SJSA1 (cell line): ENCODE measurements at places on chromosomes 3 and 15. TPM values are rescaled to one million over a fixed set of nuclear protein-coding genes. Genes with fewer than 3 reads are reported as not detected.

RLBP1 gene
- 0.16 TPM in 1 of 2 replicates, not detected in the other for total RNA-seq

CDCP1 gene
- 0.18 and 0.56 TPM in 2 replicates for total RNA-seq

SLC51B gene
- 1.1 TPM in 1 of 2 replicates, not detected in the other for total RNA-seq

IL17RC gene
- 12.6 and 19.5 TPM in 2 replicates for total RNA-seq

GRCh38 chr15:60152386-60152785, 148.3 kb downstream of the FOXB1 start:
- no peak for DNase-seq

DNA sequence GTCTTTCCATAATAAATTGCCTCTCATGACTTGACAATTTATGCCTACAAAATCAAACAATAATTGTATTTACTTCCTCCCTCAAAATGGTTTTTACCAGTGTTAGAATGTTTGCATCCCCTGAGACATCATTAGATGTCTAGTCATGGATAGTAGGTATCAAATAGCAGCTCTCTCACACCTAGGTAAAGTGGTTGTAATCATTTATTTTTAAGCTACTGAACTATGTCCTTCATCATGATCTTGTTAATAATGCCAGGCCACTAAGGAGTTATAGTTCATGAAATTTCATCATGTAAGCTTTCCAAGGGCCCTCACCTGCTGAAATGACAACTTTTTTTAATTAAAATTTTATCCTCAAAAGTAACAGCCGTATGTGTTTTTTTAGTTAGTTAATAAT, 134.1 kb downstream of the ARPP21 start:
- no peak for DNase-seq

DNA sequence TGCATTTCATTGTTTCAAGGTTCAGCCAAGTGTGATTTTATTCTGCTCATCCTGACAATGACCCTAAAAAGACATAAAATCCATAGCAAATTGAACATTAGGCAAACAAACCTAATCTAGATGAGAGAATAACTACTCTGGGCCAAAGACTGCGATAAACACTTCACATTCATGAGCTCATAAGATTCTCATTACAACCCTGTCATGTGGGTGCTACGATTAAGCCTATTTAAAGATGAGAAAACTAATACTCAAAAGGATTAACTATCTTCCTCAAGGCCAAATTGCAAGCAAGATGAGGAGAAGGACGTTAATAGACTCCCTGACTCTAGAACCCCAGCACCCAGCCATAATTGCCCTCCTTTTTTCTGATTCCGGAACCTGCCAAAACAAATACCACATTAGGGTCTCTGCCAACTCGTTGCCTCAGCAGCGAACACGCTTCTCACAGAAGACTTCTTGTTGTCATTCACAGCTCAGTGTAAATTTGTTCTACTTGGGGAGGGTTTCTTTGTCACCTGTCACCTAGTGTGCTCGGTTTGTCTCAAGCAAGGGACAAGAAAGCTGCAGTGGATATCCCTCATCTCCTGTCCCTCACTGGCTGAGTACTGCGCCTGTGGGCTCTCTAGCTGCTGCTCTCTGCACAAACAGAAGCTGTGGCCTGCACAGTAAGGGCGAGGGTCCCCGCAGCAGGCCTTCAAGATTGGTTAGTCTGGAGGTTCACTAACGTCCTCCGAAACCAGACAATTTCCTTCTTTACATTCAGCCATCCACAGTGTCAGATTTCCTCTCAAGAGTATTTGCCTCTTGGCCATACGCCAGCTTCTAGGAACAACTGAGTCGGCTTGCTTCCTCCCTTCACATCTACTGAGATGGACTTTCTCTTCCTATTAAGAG, 200.0 kb upstream of the UBE2E2 start:
- DNase-seq = no peak

GRCh38 chr15:35466476-35466875, 79.5 kb downstream of the DPH6 start:
- no peak for DNase-seq

- no peak for DNase-seq
Observed at GRCh38 chr3:55156851-55157650, 229.2 kb upstream of the LRTM1 start.

DNA sequence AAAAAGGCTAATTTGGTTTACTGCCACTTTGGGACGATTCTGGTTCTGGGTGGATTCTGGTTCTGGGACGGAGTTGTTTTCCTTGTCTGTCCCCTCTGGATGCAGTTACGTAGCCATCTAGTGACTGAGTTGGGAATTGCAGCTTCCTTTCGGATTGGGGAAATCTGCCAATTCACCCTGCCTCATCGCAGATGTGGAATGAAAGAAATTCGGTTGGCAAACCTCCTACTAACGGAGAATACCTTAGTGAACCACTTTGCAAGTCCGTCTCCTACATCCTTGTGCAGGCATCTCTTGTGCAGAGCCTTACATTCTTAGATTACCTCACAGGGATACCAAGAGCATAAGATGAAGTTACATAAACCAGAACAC, 31.5 kb upstream of the AP4E1 start:
- DNase-seq = peak; percentile 81

GRCh38 chr3:135860761-135861160, 104.8 kb upstream of the PPP2R3A start:
- DNase-seq = no peak

GRCh38 chr3:124007186-124007585, 15.3 kb upstream of the ROPN1 start:
- DNase-seq = no peak

- no peak for DNase-seq
Observed at GRCh38 chr3:105790534-105790933, 78.3 kb downstream of the CBLB start.

- DNase-seq = no peak
Observed at GRCh38 chr15:60413231-60413824, 15.5 kb upstream of the ANXA2 start.

- no peak for DNase-seq
Observed at GRCh38 chr3:172359231-172359630, 89.0 kb downstream of the GHSR start.

DNA sequence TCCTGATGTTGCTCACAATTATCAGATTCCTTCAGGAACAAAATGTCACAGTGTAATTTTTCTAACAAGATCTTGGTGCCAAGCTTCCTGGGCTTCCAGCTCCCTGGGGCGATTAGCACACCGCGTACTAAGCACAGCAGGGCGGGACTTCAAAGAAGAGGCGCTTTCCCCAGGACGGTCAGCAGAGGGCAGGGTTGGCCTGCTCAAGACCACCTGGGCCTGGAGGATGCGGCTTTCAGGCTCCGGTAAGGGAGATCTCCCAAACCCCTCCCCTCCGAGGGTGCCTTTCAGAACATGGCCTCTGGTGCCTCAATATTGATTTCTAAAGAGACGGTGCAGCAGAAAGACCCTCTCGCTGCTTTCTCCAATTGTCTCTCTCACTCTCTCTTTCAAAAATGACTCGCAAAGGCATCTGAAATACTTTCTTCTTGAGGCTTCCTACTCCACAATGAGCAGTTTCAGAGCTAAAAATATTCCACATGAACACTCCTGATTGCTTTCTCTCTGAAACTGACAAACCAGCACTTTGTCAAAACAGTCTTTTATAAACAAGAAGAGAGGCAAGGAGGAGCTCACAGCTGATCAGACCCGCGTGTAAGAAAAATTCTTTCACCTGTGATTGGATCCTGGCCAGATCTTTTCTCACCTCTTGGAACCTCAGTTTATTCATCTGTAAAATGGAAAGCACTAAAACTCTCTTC, 154.0 kb downstream of the ADAMTS9 start:
- peak; percentile 86 for DNase-seq

DNA sequence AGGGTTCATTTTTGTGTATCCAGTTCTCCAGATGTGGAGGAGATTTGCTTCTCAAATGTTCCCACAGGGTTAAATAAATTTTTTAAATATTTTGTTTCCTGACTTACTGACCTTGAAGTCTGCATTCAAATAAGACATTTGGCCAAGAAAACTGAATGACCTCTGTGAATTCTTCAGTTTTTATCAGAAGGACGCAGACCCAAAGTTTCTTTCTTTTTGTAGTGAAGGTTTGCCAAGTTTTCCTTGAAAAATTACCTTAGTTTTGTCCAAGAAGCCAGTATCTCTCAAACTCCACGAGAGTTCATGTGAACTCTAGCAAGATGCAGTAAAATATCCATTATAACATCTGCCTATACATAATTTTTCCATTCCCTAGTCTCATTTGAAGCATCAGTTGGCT, 202.9 kb downstream of the ZMAT3 start:
- DNase-seq = no peak

DNA sequence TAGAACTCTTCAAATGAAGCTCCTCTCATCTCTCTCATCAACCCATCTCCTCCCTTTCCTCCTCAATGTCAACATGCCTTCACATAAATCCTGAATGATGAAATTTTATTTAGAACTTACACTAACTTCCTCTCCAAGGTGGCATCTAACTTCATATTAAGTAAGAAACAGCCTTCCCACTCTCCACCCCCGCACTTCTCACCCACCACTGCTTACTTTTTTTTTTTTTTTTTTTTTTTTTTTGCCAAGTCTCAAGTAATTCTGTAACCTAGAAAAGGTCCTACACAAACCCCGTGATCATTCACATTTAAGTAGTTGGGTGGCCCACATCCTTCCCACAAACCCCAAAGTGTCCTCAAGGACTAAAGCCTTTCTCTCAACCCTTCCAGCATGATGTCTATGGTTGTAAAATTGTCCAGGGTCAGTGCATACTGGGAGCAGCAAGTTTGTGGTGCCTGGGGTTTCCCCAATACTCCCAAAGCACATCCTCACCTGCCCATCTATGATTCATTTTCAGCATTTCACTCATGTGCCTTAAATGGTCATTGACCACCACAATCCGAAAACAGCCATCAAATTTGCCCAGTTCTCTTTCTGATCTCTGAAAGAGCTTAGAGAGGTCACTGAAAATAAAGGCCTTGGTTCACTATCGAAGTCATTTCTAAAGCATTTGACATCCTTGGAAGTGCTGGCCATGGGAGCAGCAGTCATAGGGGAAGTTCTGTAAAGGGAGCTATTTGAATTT, 47.2 kb downstream of the CD86 start:
- DNase-seq = no peak

DNA sequence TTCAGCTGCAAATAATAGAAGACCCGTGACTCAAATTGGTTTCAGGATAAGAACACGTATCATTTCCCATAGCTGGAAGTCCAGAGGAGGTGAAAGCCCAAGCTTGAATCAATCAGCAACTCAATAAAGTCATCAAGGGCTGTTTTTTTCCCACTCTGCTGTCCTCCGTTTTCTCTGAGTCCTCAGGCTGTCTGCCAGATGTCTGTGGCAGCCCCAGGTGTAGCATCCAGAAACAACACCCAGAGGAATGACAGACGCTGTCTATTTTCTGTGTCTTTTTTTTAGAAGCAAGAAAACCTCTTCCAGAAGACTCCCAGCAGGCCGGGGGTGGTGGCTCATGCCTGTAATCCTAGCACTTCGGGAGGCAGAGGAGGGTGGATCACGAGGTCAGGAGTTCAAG, 204.4 kb downstream of the FAM43A start:
- DNase-seq = no peak
